Camera-type eye (tissue), 1 donor: ENCODE measurements at places on chromosomes 2 and 18. TPM values are rescaled to one million over a fixed set of nuclear protein-coding genes. Genes with fewer than 3 reads are reported as not detected.

The SERPINB2 gene
- 2.0 TPM for total RNA-seq

The GREB1L gene
- 14.9 TPM for total RNA-seq

The CHAC2 gene
- total RNA-seq, result 2.2 TPM

The CYRIA gene
- 9.3 TPM for total RNA-seq

The GPAT2 gene
- 1.3 TPM for total RNA-seq

The CHRNA1 gene
- total RNA-seq, result 9.1 TPM

The RNF152 gene
- total RNA-seq, result 49.1 TPM

The MOGAT1 gene
- total RNA-seq, result not detected

The B3GNT7 gene
- total RNA-seq, result 3.4 TPM

The TANK gene
- total RNA-seq, result 95.9 TPM
